ENCODE measurements at places on chromosomes 5 and 9. TPM values are rescaled to one million over a fixed set of nuclear protein-coding genes. Genes with fewer than 3 reads are reported as not detected.

The POU5F2 gene
- 0.16 TPM for total RNA-seq

The UBAP2 gene
- 34.0 TPM for total RNA-seq

The NXNL2 gene
- total RNA-seq, result 11.8 TPM

The LURAP1L gene
- 3.9 TPM for total RNA-seq

The GRPEL2 gene
- 12.9 TPM for total RNA-seq

The BARHL1 gene
- not detected for total RNA-seq

The STKLD1 gene
- 0.49 TPM for total RNA-seq

The CDC20B gene
- total RNA-seq, result not detected

The SHROOM1 gene
- 8.2 TPM for total RNA-seq

The PCDHAC1 gene
- total RNA-seq, result under 0.01 TPM

The DAB2IP gene
- 44.9 TPM for total RNA-seq

The CTXN3 gene
- total RNA-seq, result not detected

The ORM2 gene
- not detected for total RNA-seq

The MELK gene
- 8.2 TPM for total RNA-seq

The PCDHB14 gene
- 0.63 TPM for total RNA-seq

The PPP2R2B gene
- total RNA-seq, result 11.5 TPM

The ALDH7A1 gene
- 33.8 TPM for total RNA-seq

The C5orf58 gene
- total RNA-seq, result not detected

The PRXL2C gene
- total RNA-seq, result 9.8 TPM

The ORM1 gene
- not detected for total RNA-seq

The FGFR4 gene
- 15.8 TPM for total RNA-seq

The ARAP3 gene
- total RNA-seq, result 7.2 TPM
